ENCODE measurements at places on chromosomes 12 and 14.

DNA sequence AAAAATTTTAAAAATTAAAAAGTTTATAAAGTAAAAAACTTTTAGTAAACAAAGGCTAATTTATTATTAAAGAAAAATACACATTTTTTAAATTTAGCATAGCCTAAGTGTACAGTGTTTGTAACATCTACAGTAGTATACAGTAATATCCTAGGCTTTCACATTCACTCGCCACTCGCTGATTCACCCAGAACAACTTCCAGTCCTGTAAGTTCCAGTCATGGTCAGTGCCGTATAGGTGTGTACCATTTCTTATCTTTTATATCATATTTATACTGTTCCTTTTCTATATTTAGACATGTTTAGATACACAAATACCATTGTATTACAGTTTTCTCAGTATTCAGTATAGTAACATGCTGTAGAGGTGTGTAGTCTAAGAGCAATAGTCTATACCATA is 28.9 kb downstream of the HEATR5A start:
- no peak for DNase-seq

DNA sequence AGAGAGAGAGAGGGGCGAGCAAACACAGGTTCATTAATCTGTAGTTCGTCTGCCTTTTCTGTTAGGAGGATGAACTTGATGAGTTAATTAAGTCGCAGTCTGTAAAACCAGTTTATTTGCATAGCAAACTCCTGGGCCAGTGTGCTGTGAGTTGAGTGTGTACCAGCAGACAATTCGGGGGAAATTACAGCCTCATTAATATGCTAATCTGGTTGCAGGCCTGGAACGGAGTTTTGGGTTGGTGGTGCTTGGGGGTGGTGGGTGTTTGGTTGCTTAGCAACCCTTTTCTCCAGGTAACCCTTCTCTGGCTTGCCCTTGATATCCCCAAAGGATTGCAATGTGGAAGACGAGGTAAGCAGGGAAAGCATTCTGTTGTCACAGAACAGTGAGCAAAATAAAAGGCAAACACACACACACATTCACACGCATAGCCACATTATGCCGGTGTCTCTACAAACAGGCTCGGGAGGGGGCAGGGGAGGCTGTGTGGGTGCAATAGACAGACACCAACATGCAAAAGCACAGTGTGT is 29.2 kb upstream of the LHX5 start:
- no peak for DNase-seq

DNA sequence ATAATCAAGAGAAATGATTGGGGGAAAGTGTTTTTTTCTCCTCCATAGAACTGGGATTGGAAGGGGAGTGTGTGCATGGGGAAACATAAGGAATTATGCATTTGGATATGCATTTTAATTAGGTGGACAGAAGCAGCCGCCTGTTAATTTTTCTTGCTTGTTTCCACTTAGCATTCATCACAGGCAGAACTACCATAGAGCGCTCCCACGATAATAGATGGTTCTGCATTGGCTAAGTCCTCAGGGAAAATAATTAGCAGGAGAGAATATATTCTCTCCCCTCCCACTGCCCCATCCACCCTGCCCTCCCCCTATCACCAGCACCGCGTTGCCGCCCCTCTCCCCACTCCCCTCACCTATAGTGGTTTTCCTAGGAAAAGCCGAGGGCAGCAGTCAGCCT is 11.4 kb downstream of the DPF3 start:
- DNase-seq, result no peak

DNA sequence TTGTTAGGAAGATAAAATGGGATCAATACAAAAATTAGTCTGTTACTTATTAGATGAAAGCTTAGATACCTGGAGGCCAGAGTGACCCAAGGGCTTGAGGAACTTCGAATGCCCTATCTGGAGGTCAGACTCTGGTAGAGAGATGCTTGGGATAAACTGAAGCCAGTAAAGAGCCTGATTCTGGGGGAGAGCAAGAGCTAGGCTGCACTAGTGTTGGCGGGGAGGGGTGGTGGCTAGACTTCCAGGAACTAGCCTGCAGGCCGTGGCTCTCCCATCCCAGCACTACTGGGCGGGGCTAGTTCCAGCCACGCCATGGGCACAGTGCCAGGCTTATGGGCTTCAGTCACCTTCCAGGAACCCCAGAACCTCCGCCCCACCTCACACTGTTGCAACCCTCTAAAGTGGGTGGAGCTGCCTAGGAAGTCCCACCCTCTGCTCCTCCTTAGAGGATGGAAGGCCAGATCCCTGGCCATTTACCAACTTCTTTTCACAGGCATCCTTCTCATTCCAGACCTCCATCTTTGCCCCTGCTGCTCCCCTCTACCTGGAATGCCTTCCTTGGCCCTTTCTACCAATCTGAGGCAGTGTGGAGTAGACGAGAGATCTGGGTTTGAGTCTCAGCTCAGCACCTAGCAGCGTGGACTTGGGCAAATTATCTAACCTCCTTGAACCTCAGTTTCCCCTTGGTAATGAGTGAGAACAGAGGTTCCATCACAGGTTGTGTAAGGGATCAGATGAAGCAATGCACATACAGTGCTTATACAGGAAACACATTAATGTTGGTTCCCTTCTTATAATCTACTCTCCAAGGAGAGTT is 6.3 kb upstream of the NFE2 start:
- DNase-seq, result peak; percentile 58

DNA sequence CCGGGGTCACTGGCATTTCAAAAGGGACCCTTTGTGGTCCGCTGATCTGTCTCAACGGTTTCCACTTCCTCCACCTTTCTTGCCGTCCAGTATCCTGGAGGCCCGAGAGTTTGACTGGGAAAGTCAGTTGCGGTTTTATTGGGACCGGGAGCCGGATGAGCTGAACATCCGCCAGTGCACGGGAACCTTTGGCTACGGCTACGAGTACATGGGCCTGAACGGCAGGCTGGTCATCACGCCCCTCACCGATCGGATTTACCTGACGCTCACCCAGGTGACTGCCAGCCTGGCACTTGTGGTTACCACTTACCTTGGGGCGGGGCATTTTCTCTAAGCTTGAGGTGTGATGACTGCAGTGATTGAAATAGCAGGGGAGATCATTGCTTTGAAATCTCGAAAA is 83.8 kb downstream of the DNAH10 start:
- DNase-seq, result no peak

GRCh38 chr14:85248881-85249635 is 280.9 kb upstream of the FLRT2 start:
- DNase-seq, result no peak

DNA sequence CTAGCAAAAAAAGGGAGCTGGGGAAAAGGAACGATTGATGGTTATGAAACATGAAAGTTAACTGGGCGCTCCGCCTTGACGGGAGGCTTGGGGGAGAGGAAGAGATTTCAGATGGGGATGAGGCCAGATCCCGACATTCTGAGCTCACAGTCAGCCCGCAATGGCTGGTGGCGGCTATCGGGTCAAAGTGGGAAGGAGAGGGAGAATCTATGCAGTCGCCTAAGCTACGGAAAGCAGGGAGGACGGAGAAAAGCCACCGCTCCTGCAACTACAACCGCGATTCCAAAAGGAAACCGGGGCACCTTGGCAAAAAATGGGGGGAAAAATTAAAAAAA is 502 bp downstream of the MPHOSPH9 start:
- no peak for DNase-seq

DNA sequence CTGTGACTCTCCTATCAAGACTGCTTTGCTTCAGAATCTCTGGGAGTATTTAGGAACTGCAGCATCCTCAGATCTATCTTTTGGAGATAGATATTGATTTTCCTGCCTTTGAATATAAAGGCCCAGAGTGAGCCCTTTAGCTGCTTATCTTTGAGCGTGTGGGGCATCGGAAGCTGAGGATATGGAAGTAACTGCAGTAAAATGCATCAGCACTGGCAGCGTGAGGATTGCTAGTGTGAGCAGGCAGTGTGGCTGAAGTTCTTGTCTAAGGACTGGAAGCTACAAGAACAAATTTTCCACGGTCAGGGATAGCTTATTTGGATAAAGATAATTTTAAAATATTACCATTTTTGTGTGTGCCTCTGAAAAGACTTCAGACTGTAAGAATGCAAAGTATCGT is 474.7 kb downstream of the NPAS3 start:
- DNase-seq, result no peak

- no peak for DNase-seq
These were observed 69.3 kb downstream of the SERPINA3 start for GRCh38 chr14:94681300-94682060.

GRCh38 chr12:62217466-62218194 is 42.6 kb upstream of the USP15 start:
- no peak for DNase-seq

GRCh38 chr12:57116580-57117281 is 5.6 kb upstream of the STAT6 start:
- no peak for DNase-seq

GRCh38 chr12:42360747-42361403 is 34.9 kb downstream of the PPHLN1 start:
- DNase-seq, result no peak

DNA sequence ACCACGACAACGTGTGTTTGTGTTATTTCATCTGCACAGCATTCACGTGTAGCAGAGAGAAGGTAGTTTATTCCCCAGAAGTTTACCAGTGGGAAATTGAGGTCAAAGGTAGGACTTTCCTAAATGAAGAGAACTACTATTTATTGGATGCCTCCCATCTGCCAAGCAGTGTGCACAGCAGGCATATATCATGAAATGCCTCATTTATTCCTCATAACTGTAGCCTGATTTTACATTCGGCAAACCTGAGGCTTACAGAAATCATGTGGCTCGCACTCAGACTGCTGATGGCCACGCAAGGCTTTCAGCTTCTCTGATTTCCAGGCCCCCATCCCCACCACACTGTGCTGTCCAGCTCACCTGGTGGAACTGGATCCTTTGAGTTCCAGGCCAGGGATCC is 33.5 kb downstream of the NTF3 start:
- DNase-seq, result no peak

DNA sequence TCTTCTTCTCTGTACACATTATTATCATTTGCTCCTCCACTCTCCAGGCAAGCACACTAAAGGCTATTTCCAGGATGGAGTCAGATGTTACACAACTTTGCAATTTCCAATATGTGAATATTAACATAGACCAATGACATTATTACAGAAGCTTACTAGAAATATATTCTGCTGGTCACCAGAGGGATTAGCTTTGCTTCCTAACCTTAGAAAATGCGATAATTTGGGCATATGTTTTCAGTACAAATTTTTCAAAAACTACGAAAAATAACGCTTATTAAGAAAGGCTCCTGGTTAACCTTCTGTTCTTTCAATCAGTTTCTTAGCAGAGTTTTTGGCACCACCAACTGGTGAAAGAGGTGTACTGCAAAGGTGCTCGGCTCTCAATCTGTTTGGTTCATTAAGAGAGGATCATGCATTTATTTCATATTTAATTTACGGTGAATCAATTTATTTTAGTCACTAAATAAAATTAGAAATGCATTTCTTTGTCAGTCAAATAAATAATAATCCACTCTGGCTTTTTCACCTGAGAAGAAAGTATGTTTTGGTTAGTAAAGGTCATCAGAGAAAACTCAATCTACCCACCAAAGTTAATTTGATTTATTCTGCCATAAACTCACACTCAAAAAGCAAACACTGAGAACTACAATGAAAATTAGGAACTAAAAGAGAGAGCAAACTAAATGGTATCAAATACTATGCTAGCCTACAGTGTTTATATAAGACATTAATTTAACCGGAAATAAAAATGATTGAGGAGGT is 39.2 kb downstream of the EFCAB11 start:
- DNase-seq, result peak; percentile 73

DNA sequence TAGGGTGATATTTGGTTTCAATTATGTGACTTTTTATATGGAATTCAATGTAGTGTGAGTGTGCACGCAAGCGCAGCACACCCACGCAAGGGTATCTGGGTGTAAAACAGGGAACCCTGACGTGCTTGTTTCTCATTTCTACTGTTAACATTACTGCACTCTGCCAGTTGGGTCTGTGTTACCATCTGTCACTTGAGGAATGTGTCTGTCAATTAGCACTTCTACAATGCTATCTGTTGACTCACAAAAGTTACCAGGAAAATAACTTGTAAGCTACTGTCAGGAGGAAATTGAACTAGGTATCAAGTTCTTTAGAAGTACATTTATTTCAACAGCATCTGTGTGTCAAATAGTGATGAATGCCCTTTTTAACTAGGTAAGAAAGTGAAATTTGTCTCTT is 695.5 kb upstream of the LRFN5 start:
- DNase-seq, result no peak

DNA sequence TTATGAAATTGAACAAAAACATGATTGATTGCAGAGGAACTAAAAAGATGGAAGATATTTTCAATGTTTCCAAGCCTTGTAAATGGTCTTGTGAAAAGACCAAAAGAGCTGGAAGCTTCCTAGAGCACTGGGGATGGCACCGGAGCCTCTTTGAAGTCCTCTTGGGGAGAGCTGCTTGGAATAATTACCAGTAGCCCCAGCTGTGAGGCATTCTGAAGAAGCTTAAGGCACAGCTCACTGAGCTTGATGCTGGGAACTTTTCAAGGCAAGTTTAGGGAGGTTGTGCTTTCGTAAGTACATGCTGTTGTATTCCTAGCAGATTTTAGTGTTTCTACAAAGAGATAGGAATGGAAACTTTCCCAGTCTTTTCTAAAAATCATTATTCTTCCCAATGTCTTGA is 13.9 kb downstream of the PDZRN4 start:
- DNase-seq, result no peak

GRCh38 chr12:52009081-52009751 is 2.5 kb downstream of the TAMALIN start:
- no peak for DNase-seq

GRCh38 chr12:76329159-76329558 is 19.1 kb downstream of the BBS10 start:
- DNase-seq, result no peak

GRCh38 chr14:95614349-95614748 is 71.9 kb upstream of the TCL1B start:
- DNase-seq, result no peak

- DNase-seq, result no peak
These were observed 2.2 kb downstream of the ASIC1 start for GRCh38 chr12:50059440-50060119.

GRCh38 chr14:73502017-73502619 is 11.4 kb downstream of the RIOX1 start:
- no peak for DNase-seq

GRCh38 chr12:52692254-52692653 is 11.1 kb downstream of the KRT77 start:
- no peak for DNase-seq

DNA sequence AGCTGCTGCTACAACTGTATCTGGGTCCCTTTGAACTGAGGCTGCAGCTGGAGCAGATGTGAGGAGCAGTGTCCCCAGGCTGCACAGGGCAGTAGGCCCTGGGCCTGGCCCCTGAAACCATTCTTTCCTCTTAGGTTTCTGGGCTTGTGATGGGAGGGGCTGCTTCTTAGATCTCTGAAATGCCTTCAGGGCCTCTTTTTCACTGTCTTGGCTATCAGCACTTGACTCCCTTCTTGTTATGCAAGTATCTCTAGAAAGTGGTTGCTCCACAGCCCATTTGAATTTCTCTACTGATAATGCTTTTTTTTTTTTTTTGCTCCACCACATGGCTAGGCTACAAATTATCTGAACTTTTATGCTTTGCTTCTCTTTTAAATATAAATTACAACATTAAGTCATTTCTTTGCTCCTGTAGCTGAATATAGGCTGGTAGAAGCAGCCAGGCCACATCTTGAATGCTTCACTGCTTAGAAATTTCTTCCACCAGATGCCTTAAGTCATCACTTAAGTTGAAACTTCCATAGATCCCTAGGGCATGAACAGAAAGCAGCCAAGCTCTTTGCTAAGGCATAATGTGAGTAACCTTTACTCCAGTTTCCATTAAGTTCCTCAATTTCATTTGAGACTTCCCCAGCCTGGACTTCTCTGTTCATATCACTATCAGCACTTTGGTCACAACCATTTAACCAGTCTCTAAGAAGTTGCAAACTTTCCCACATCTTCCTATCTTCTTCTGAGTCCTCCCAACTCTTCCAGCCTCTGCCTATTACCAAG is 41.1 kb downstream of the ACSM4 start:
- DNase-seq, result no peak

GRCh38 chr14:75430526-75430925 is 2.7 kb downstream of the JDP2 start:
- DNase-seq, result no peak

All from CD4-positive, alpha-beta T cell treated with Interleukin-10 for 1 hour (primary cell).